ENCODE measurements at places on chromosomes 4 and X.

DNA sequence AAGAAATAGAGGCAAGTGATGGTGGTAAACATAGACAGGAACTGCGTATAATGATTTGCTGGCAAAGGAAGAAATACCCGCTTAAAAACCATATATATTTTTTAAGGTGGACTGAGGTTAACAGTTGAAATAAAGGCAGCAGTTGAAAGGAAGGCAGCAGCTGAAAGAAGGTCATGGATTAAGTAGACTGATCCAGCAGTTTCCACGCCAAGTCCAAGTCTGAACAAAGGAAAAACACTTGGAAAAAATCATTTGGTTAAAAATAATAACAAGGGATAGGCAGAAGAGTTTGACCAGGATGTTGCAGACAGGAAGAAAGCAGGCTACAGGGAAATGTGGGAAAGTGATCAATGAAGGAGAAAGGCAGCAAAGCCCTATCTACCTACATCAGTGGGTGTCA is 93.6 kb downstream of the AMELX start:
- no peak for DNase-seq

- no peak for DNase-seq
Measured at GRCh38 chrX:101764538-101764937, 104.9 kb upstream of the ARMCX2 start.

GRCh38 chr4:174135936-174136406 is 147.5 kb downstream of the FBXO8 start:
- DNase-seq, result no peak

DNA sequence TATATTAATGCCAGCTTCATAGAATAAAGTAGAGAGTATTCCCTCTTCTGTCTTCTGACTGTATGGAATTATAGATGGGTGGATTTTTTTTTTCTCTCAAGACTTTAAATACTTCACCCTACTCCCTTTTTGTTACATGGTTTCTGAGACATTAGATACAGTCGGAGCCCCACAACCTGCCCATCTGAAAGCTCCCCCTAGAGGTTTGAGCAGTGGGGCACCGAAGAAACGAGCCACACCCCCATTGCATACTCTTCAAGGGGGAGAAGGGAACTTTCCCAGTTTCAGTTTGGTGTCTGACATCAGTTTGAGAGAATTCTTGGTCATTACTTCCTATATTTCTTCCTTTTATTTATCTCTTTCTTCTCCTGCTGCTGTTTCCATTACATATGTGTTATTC is 437.6 kb upstream of the AGA start:
- no peak for DNase-seq

GRCh38 chrX:152641996-152642395 is 4.3 kb downstream of the GABRQ start:
- no peak for DNase-seq

GRCh38 chr4:100067255-100067654 is 117.2 kb upstream of the H2AZ1 start:
- no peak for DNase-seq
